Smooth muscle cell of the coronary artery (primary cell): ENCODE measurements at places on chromosomes 6 and 20. TPM values are rescaled to one million over a fixed set of nuclear protein-coding genes. Genes with fewer than 3 reads are reported as not detected.

The KIF6 gene
- total RNA-seq: 0.08 and 1.3 TPM in 2 replicates

The LHFPL5 gene
- not detected in 2 replicates for total RNA-seq

The PTCHD4 gene
- 3.5 and 9.8 TPM in 2 replicates for total RNA-seq

The BPIFB6 gene
- not detected in 2 replicates for total RNA-seq

The RIPOR3 gene
- total RNA-seq: 1.1 and 23.1 TPM in 2 replicates

The ARMH2 gene
- not detected in 2 replicates for total RNA-seq

The RAET1G gene
- total RNA-seq: 0.23 and 3.3 TPM in 2 replicates

The LST1 gene
- total RNA-seq: 0.30 TPM in 1 of 2 replicates, not detected in the other

The LINC00237 gene
- not detected in 2 replicates for total RNA-seq

The COL11A2 gene
- 0.08 and 0.12 TPM in 2 replicates for total RNA-seq

The CPNE1 gene
- total RNA-seq: 160 and 220 TPM in 2 replicates

The PAX1 gene
- total RNA-seq: not detected in 2 replicates

The SDHAF4 gene
- total RNA-seq: 3.3 and 5.2 TPM in 2 replicates

The DLK2 gene
- total RNA-seq: 0.23 and 0.47 TPM in 2 replicates

The FNDC1 gene
- 0.23 and 0.53 TPM in 2 replicates for total RNA-seq
